ENCODE measurements at places on chromosomes 2 and 18.

GRCh38 chr2:173238385-173238784, 116.3 kb upstream of the CDCA7 start:
- no peak for DNase-seq

GRCh38 chr2:25808006-25808383, 70.3 kb downstream of the ASXL2 start:
- no peak for DNase-seq

DNA sequence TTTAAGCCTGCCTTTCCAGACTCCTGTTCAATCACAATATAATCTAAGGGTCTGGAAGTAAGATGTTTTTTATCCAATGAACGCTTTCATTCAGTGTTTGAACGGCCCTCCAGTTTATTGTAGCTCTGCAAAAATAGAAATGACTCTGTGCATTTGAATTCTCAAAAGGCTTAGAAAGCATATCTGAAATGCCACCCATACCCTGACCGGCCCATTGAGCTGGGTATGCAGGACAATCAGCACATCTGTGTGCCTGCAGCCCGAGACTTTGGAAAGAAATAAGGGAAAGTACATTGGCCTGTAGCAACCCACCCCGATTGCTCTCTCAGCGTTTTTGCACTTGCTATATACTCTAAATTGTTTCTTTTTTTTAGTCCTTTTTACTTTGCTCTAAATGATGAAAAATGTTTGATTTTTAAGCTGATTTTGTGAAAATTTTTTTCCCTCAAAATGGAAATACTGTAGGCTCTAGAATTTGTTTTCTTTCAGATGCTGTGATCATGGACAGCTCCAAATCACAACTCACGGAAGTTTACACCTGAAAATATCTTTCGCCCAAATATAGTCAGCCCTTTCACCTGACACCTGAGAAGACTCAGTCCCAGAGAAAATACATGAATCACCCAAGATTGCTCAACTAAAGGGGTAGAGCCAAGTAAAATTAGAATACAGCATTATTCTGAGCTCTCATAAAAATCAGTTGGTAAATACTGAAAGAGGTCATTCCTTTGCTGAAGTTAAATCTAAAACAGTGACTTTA, 194.5 kb upstream of the SIX3 start:
- no peak for DNase-seq

GRCh38 chr2:151097895-151098294, 163.8 kb downstream of the RBM43 start:
- DNase-seq: no peak

- no peak for DNase-seq
Measured at GRCh38 chr2:84799772-84800171, 81.1 kb downstream of the TRABD2A start.

DNA sequence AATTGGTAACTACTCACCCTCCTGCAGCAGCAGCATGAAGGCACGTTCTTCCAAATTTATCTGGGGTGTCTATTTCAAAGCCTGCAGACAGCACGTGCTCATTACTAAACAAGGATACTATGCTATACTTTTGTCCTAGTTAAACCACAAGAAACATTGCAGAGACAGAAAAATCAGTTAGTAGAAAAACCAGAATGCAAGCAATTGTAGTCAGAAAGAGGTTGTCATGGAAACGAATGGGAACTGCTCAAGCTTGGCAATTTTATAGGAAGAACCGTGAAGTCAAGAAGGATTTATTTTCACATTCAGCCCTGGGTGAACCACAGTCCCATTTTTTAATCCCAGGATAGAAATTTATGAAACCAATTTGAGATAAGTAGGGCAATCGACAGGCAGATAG, 162.2 kb upstream of the PGAP1 start:
- DNase-seq: no peak

- no peak for DNase-seq
Measured at GRCh38 chr2:64626146-64626809, 27.4 kb downstream of the SERTAD2 start.

GRCh38 chr2:159125858-159126257, 157.4 kb downstream of the TANC1 start:
- DNase-seq: no peak

DNA sequence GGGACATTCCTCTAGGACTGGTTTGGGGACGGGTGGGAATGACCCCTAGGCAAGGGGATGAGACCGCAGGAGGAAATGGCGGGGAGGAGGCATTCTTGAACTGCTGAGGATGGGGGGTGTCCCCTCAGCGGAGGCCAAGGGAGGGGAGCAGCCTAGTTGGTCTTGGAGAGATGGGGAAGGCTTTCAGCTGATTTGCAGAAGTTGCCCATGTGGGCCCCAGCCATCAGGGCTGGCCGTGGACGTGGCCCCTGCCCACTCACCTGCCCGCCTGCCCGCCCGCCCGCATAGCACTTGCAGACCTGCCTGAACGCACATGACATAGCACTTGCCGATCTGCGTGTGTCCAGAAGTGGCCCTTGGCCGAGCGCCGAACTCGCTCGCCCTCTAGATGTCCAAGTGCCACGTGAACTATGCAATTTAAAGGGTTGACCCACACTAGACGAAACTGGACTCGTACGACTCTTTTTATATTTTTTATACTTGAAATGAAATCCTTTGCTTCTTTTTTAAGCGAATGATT, 4.9 kb downstream of the INHBB start:
- DNase-seq: no peak

DNA sequence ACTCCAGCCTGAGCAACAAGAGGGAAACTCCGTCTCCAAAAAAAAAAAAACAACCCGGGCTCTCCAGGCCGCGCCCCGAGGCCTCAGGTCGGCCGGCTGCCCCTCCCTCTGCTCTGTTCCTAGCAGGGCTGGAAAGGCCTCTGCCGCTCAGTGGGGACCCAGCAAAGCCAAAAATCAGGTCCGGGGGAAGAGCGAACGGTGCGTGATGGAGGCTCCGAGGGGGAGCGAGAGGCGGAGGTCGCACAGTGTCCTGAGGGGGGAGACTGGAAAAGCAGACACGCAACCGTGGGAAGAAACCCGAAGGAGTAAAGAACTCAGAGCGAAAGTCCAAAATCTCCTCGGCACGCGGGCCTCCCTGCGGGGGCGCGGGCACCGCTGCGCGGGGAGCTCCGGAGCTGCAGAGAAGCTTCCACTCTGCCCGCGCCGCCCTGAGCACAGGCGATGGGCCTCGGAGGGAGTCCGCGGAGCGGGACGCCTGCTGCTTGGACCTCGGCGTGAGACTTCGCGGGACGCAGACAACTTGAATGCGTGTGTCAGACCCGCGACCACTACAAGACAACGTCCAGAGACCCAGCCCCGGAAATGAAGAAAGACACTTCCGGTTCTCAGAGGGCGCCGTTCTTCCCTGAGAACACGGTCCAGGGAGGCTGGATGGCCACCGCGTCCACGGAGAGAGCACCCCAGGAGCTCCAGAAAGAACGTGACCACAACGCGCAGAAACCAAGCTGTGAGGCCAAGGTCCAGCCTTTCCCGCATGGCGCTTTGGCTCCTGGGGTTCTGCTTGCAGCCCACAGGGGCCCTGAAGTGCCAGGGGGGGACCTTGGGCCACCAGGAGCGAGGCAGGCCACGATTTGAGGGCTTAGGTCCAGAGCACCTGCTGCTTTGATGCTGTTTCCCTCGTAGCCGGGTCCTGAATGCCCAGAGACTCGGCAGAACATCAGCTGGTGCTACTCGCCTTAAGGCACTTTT, 219.8 kb downstream of the DPP10 start:
- DNase-seq: no peak

DNA sequence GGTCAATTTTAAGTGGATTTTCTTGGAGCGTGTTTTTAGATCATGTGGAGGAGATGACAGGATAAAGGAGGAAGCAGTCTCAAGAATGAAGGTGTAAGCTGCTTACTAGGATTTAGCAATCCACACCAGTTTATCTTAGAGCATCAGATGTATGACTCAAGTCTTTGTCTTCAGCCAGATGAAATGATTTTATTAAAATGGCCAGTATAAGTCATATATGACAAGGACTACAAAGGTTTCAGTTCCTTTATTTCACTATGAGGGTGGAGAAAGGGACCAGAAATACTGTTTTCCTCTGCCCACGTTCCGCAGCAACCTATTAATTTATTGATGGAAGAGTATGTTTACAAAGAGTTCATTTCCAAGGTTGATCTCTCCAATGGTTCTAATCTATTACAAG, 970.5 kb upstream of the SLC39A10 start:
- DNase-seq: no peak

DNA sequence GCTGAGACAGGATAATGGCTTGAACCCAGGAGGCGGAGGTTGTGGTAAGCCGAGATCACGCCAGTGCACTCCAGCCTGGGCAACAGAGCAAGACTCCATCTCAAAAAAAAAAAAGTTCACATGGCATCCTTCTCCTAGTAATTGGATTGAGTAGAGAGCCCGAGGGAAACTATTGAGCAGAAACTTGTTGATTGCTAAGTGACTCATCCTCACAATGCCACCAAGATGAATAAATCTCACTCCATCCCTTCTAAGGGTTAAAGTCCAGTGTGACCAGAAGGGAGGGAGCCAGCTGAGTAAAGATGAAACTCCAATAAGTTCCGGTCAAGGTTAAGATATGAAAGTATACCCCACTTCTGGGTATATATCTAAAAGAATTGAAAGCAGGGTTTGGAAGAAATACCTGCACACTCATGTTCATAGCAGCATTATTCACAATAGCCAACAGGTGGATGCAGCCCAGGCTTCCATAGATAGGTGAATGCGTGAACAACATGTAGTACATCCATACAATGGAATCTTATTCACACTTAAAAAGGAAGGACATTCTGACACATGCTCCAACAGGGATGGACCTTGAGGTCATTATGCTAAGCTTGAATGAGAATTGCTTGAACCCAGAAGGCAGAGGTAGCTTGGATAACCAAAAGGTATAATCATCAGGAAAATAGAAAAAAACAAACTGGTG, 13.0 kb upstream of the FHL2 start:
- no peak for DNase-seq

- no peak for DNase-seq
Measured at GRCh38 chr2:217995731-217996231, 7.0 kb downstream of the TNS1 start.

- DNase-seq: no peak
Measured at GRCh38 chr2:9767656-9768281, 75.5 kb upstream of the TAF1B start.

- no peak for DNase-seq
Measured at GRCh38 chr2:42186366-42186765, 17.2 kb downstream of the EML4 start.
